Bladder microvascular endothelial cell (primary cell): ENCODE measurements at places on chromosomes 5 and 9. TPM values are rescaled to one million over a fixed set of nuclear protein-coding genes. Genes with fewer than 3 reads are reported as not detected.

DRD1 gene
- total RNA-seq = under 0.01 TPM in 1 of 2 replicates, not detected in the other

VCAN gene
- total RNA-seq = 3.6 and 7.9 TPM in 2 replicates

ERBIN gene
- total RNA-seq = 35.9 and 52.4 TPM in 2 replicates

ST8SIA4 gene
- total RNA-seq = 3.2 and 9.4 TPM in 2 replicates

ANXA2R gene
- total RNA-seq = 3.8 and 13.0 TPM in 2 replicates

EIF4E1B gene
- not detected in 2 replicates for total RNA-seq

ZNF169 gene
- total RNA-seq = 3.6 and 6.7 TPM in 2 replicates

FAXDC2 gene
- total RNA-seq = 2.8 and 15.9 TPM in 2 replicates

FCHSD1 gene
- 14.2 and 24.1 TPM in 2 replicates for total RNA-seq

CCDC171 gene
- 0.69 and 1.1 TPM in 2 replicates for total RNA-seq

IRX2 gene
- under 0.01 TPM in 1 of 2 replicates, not detected in the other for total RNA-seq

TAF11L10 gene
- total RNA-seq = not detected in 2 replicates

C9orf50 gene
- under 0.01 TPM in 1 of 2 replicates, not detected in the other for total RNA-seq

ADAMTSL2 gene
- total RNA-seq = under 0.01 TPM in 2 replicates

ZFP2 gene
- total RNA-seq = 0.65 and 1.2 TPM in 2 replicates

PCDHGB4 gene
- 8.3 and 20.1 TPM in 2 replicates for total RNA-seq

ABCA1 gene
- total RNA-seq = 16.8 and 27.4 TPM in 2 replicates

GLE1 gene
- total RNA-seq = 15.1 and 21.0 TPM in 2 replicates

CDX1 gene
- not detected in 2 replicates for total RNA-seq

NME5 gene
- total RNA-seq = 0.65 and 1.7 TPM in 2 replicates

CD274 gene
- total RNA-seq = 10.0 and 29.0 TPM in 2 replicates

WDR31 gene
- 0.49 and 0.63 TPM in 2 replicates for total RNA-seq

PTGS1 gene
- total RNA-seq = 0.97 and 5.9 TPM in 2 replicates

PCDHB3 gene
- total RNA-seq = 0.32 and 1.2 TPM in 2 replicates

PNPLA7 gene
- 0.49 and 1.3 TPM in 2 replicates for total RNA-seq

RASEF gene
- 0.06 TPM in 1 of 2 replicates, not detected in the other for total RNA-seq

MCIDAS gene
- total RNA-seq = not detected in 2 replicates

ADAM19 gene
- total RNA-seq = 22.4 and 25.4 TPM in 2 replicates

PALM2AKAP2 gene
- 0.06 and 0.16 TPM in 2 replicates for total RNA-seq

TMEM174 gene
- total RNA-seq = not detected in 2 replicates

SUB1 gene
- 53.7 and 201 TPM in 2 replicates for total RNA-seq

C5orf22 gene
- total RNA-seq = 11.2 and 27.1 TPM in 2 replicates

DOCK2 gene
- 0.16 and 1.5 TPM in 2 replicates for total RNA-seq

NR5A1 gene
- total RNA-seq = not detected in 2 replicates

ELL2 gene
- 8.1 and 13.3 TPM in 2 replicates for total RNA-seq

C5 gene
- total RNA-seq = 2.1 and 2.3 TPM in 2 replicates

MARCHF11 gene
- not detected in 2 replicates for total RNA-seq

NFIB gene
- total RNA-seq = 70.6 and 216 TPM in 2 replicates

N4BP3 gene
- 32.2 and 35.4 TPM in 2 replicates for total RNA-seq

ZNF883 gene
- total RNA-seq = 0.16 and 0.50 TPM in 2 replicates

SLC6A19 gene
- not detected in 2 replicates for total RNA-seq

GMCL2 gene
- not detected in 2 replicates for total RNA-seq

SLC22A4 gene
- 3.5 and 4.7 TPM in 2 replicates for total RNA-seq

ZNF483 gene
- 0.81 and 2.1 TPM in 2 replicates for total RNA-seq

SLC34A3 gene
- not detected in 2 replicates for total RNA-seq

CCNO gene
- 0.06 and 0.16 TPM in 2 replicates for total RNA-seq

ADAMTS2 gene
- 0.88 and 2.6 TPM in 2 replicates for total RNA-seq

ERCC8 gene
- total RNA-seq = 6.6 and 17.6 TPM in 2 replicates

RCL1 gene
- total RNA-seq = 7.6 and 11.3 TPM in 2 replicates

ARSI gene
- 0.16 and 0.63 TPM in 2 replicates for total RNA-seq

MED22 gene
- 9.4 and 39.6 TPM in 2 replicates for total RNA-seq

TRIP13 gene
- 16.7 and 25.1 TPM in 2 replicates for total RNA-seq

LCN12 gene
- total RNA-seq = 0.19 TPM in 1 of 2 replicates, not detected in the other

MTMR12 gene
- 26.7 and 58.5 TPM in 2 replicates for total RNA-seq

FRMPD1 gene
- total RNA-seq = not detected in 2 replicates

POU5F2 gene
- total RNA-seq = 0.49 and 1.9 TPM in 2 replicates
